Activated CD8-positive, alpha-beta T cell treated with anti-CD3 and anti-CD28 coated beads, Interleukin-2, amount 10 ng/mL, durations not matched to agents 7 days and 5 days (primary cell): ENCODE measurements at places on chromosomes 11 and 22. TPM values are rescaled to one million over a fixed set of nuclear protein-coding genes. Genes with fewer than 3 reads are reported as not detected.

The KLHL35 gene
- 0.26 TPM for total RNA-seq

The MPZL3 gene
- 20.0 TPM for total RNA-seq

DNA sequence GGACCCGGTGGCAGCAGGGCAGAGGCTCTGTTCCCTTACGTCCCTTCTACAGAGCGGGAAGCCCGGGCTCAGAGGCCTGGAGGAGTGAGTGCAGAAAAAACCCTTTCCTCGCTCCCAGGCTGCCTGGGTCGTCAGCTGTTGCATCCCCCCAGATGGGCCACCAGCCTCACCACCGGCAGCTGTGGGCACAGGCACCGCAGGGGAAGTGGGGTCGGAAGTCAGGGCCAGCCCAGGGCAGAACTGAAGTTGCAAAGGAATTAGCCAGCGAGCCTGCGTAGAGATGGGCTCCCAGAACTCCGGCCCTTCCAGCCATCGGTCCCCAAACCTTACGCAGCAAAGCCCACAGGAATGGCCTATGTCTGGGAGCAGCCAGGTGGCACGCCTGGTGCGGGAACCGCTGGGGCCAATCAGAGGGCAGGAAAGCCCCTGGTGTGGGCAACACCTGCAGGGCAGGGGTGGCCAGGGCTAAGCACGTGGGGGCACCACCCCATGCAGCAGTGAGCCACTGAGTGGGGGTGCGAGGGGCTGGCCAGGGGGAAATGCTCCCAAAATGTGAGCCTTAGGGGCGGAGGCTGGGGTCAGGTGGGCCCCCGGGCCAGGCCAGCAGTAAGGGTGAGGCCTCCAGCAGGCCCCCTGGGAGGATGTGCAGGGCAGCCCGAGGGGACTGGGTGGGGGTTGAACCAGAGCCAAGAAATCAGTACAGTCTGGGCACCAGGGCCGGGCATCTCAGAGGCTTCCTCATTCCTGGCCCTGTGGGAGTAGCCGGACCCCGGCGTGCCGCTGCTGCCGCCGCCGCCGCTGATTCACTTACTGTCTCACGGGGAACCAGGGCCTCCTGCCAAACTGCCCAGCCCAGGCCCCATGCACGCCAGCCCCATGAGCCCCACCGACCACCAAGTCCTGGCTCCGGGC lies 58.2 kb downstream of the WNT7B start:
- no peak for DNase-seq

GRCh38 chr22:20021196-20022181 lies 579 bp downstream of the TANGO2 start:
- DNase-seq = no peak

DNA sequence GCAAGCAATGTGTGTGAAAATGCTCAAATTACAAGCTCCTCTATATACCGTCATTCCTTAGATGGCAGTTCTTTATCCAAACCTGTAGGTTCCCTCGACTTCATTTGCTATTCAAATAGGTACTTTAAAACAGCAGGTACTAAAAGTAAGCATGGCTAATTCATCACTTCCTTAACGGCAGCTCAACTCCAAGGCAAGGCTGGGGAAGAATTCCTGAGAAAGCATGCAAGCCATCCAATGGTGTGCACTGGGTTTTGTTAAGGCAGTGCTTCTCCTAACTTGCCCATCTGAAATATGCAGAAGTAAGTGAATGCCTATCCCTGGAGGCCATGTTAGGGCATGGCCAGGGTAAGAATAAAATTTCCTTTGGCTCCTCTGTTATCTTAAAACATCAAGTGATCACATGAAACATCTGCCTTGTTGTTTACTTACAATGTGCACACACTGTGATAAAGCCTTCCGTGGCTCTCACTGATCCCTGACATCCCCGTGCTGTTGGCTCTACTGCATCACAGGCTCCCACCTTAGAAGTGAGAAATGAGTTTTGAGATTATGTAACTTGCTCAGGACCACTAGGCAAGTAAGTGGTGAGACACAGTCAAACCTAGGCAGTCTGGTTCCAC lies 52.1 kb downstream of the SMCO4 start:
- DNase-seq = no peak

GRCh38 chr11:76598426-76598839 lies 72.1 kb downstream of the LRRC32 start:
- DNase-seq = peak; percentile 35

GRCh38 chr22:39503630-39504029 lies 1.5 kb downstream of the MIEF1 start:
- no peak for DNase-seq
